Dorsolateral prefrontal cortex (tissue), 122 donors: ENCODE measurements at places on chromosomes 16 and 17.

DNA sequence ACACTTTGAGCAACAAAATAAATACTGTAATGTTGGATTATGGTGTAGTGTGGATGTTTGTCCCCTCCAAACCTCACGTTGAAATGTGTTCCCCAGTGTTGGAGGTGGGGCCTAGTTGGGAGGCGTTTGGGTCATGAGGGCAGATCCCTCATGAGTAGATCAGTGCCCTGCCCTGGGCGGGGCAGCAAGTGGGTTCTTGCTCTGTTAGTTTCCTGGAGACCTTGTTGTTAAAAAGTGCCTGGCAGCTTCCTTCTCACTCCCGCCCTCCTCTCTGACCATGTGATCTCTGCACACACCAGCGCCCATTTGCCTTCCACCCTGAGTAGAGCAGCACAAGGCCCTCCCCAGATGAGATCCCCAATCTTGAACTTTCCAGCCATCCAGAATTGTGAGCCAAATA, 67.7 kb downstream of the MPRIP start:
- DNase-seq = no peak

GRCh38 chr17:33904476-33904875, 350.6 kb upstream of the CCL2 start:
- DNase-seq = no peak

GRCh38 chr16:2953706-2954627, 10.1 kb upstream of the KREMEN2 start:
- DNase-seq = no peak

DNA sequence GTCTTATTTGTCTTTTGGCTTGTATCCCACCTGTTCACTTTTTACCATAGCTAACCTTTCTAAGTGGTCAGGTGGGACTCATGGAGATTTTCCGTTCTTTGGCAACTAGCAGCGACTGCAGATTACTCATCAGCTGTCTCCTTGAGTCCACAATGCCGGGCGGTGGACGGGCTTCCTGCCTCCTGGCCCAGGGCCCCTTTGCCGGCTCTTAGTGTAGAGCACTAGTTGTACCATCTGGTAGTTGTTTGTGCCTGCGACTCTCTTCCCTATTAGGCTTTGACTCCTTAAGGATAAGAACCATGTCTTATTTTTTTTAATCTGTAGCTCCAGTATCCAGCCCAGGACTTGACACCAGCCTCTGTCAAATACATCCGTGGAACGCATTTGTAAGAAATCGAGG, 399.9 kb downstream of the WWOX start:
- DNase-seq = no peak

GRCh38 chr16:12530302-12530701, 273.4 kb downstream of the CPPED1 start:
- DNase-seq = no peak

DNA sequence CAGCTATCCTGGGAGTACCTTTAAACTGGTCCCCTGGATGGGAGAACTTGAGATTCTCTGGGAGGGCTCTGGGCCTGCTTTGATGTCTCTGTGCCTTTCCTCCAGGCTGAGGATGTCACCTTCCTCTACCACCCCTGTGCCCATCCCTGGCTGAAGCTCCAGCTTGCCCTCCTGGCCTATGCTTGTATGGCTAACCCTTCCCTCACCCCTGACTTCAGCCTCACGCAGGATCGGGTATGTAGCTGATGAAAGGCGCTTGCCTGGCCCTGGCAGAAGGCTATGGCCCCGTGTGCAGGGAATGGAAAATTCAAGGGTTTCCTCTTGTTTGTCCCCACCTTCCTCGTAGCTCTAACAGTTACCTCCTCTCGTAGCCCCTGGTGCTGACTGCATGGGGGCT, 3.0 kb downstream of the TP53I13 start:
- DNase-seq = peak; percentile 25

GRCh38 chr17:77330602-77331081, 189.9 kb downstream of the SEC14L1 start:
- DNase-seq = no peak

DNA sequence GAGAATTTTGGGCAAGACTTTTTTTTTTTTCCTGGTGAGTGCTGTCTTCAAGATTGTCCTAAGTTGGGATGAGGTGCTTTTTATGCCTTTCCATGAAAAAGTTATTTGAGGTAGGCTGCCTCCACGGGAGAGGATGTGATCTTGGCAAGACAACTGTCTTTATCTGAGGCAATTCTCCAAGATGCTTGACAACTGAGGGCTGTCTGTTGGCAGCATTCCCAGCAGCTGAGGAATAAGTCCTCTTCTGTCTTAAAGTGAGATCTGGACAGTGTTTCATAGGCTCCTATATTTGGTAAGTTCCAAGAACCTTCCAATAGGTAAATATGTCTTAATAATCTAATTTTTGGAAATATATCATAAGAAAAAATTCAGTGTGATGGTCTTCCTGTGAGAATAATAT, 662.0 kb downstream of the CDH11 start:
- no peak for DNase-seq

GRCh38 chr17:35056013-35056412, 7.5 kb downstream of the RFFL start:
- no peak for DNase-seq

DNA sequence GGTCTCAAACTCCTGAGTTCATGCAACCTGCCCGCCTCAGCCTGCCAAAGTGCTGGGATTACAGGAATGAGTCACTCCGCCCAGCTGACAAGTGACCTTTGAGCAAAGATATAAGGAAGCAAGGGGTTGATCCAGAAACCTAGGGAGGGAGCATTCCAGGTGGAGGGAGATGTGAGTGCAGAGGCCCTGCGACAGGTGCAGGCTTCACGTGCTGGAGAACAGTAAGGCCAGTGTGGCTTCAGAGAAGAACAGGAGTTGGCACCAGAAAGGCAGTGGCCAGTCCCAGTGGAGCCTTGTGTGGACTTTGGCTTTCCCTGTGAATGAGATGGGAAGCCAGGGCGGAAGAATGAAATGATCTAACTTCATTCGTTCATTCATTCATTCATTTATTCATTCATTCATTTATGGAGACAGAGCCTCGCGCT, 73.6 kb upstream of the HAS3 start:
- DNase-seq = no peak

- DNase-seq = no peak
Observed at GRCh38 chr17:16593356-16594102, 24.5 kb upstream of the ZNF287 start.

DNA sequence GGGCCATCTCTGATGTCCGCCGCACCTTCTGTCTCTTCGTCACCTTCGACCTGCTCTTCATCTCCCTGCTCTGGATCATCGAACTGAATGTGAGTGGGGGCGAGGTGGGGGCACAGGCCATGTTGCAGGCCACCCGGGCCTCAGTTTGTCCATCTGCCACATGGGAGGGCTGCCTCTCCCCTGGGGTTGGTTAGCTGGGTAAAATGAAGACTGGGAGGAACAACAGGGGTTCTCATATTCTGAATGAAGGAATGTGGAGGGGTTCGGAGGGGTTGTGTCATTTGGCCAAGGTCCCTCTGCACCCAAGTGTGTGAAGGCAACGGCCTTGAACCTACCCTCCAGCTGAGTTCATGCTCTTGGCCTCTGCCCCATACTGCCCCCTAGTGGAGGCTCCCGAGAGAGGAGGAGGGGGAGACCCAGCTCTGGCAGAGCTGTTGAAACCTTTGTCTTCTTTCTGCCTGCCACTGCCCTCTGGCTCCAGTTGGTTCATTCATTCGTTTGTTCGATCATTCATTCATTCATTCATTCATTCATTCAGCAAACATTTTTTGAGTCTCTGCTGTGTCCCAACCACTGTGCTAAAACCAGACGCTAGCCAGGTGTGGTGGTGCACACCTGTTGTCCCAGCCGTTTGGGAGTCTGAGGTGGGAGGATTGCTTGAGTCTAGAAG, 11.4 kb upstream of the TCAP start:
- DNase-seq = peak; percentile 40

GRCh38 chr17:33602981-33603380, 309.9 kb upstream of the ASIC2 start:
- DNase-seq = no peak

- no peak for DNase-seq
Observed at GRCh38 chr17:3859940-3860339, 13.9 kb upstream of the NCBP3 start.
